T-helper 17 cell (primary cell): ENCODE measurements at places on chromosomes 5 and 9.

GRCh38 chr5:88663793-88664216 lies 219.2 kb downstream of the MEF2C start:
- no peak overlapping the region for H3K27ac ChIP-seq
- H3K27me3 ChIP-seq, result peaks cover 83% of the 10 kb centered on the region
- no peak for DNase-seq
- H3K36me3 ChIP-seq, result no peaks in the 10 kb centered on the region

DNA sequence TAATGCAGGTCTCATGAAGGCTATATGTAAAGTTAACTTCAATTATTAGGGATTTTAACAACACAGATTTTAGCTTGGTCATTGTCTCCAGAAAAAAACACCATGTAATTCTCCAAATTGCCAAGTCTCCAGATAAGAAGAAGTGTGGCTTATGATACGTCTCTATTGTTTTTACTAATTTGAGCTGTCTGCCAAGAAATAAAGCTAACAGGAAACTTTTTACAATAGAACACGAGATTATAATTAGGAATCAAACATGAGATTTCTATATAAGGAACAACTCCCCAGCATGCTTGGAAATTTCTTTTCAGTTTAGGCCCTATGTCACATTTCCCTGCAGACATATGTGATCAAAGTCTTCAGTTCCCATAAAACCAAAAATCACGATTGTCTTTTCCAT lies 142.7 kb downstream of the MCTP1 start:
- no peaks in the 10 kb centered on the region for H3K36me3 ChIP-seq
- no peaks in the 10 kb centered on the region for H3K27me3 ChIP-seq
- no peak for DNase-seq
- H3K4me3 ChIP-seq, result no peak overlapping the region
- no peak overlapping the region for H3K27ac ChIP-seq
- H3K4me1 ChIP-seq, result no peaks in the 10 kb centered on the region

DNA sequence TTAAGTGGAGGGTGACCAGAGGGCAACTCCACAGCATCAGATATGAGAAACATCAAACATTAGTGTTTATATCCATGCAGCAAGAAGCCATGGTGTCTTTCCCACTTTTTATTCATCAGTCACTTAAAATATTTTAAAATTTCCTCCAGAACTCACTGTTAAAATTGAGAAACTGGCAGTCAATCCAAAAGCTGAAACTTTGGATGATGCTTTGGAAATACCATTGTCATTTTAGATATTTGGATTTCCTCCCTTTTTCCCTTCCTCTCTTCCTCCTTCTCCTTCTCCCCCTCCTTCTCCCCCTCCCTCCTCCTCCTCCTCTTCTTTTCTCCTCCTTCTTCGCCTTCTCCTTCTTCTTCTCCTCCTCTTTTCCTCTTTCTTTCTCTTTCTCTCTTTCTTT lies 33.1 kb upstream of the NTRK2 start:
- peaks cover 12% of the 10 kb centered on the region for H3K27me3 ChIP-seq
- H3K36me3 ChIP-seq, result no peaks in the 10 kb centered on the region
- H3K4me1 ChIP-seq, result no peaks in the 10 kb centered on the region
- no peak for DNase-seq

DNA sequence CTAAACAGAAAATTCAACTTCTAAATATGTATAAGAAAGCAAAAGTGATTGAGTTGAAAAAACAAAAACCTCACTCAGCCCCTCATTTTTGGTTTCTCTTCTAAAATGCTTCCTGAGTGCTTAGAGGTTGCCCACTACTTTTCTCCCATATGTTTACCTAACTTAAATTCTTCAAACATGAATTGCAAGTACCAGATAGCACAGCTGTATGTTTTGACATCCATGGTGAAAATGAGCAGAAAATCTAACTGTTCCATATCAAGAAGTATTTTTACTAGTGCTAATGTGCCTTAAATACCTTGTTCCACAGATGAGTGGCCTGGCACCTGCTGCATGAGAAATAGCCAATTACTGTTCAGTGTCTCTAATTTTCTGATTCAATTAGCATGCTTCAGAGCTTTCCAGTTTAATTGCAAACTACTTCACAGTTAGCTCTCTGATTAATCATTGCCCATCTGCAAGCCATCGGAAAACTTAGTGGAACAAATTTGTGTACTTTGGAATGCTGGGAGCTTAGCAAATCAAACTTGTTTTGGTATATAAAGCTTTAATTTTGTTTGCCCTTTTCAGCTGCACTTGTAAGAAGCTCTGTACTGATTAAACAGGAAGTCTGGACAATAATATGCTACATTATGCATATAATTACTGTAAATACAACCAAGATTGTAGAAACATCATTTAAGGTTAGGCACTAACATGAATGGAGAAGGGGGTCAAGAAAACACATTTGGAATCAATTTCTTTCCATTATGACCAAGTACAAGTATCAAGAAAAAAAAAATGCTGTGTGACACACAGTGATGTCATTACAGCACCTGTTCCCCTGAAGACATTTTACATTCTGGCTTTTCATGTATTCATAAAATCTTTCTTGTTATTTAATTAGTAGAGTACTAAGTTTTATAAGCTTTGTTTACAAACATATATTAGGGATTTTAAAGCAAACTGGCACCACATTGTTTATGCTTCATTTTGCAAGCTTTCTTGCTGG lies 65.6 kb downstream of the POU5F2 start:
- no peaks in the 10 kb centered on the region for H3K27me3 ChIP-seq
- no peak for DNase-seq
- no peak overlapping the region for H3K4me3 ChIP-seq
- no peak overlapping the region for H3K27ac ChIP-seq
- no peaks in the 10 kb centered on the region for H3K36me3 ChIP-seq

DNA sequence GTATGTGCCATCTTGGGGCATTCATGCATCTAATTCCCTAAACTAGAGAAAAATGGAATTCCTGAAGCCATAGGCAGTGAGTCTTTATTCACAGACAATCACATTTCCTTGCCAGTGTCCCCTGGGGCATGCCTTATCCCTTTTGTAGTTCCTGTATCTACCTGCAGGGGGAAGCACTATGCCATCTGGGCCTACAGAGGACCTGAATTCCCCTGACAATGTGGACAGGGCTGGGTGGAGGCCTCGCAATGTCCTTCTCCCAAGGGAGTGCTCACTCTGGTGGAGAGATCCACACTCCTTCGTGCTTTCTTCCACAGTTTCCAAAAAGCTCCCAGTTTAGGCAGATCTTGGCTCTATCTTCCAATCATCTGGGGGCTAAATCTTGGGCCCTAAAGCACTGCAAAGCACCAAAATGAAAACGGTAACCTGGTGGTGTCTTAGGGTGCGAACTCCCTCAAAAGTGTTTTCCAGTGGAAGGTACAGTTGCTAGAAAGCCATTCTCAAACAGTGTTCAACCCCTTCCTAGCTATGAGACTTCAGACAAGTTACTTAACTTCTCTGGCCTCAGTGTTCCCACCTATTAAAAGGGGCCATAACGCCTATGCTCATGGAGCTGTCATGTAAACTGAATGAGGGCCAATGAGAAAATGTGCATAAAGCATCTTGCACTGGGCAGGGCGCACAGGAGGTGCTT lies 17.5 kb downstream of the WHRN start:
- H3K4me1 ChIP-seq, result peaks cover 27% of the 10 kb centered on the region
- no peak overlapping the region for H3K4me3 ChIP-seq
